ENCODE measurements at places on chromosomes 3 and 15.

DNA sequence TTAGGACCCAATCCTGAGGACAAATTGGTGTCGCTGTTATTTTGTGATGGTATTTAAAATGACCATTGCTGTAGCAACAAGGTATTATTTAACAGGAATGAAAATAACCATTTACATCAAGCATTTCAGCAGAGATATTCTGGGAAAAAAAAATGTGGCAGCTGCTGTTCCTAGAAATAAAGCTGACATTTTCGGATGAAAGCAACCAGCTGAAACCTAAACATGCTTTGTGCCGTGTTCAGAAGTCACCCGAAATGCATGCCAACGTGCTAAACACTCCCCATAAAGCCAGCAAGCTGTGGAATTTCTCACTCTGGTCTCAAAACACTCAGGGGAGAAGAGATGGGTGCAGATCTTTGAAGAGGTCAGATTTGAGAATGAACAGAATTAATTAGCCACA, 31.5 kb upstream of the TAFA4 start:
- no peak for DNase-seq

GRCh38 chr3:124360563-124360962, 368.6 kb upstream of the ROPN1 start:
- no peak for DNase-seq

DNA sequence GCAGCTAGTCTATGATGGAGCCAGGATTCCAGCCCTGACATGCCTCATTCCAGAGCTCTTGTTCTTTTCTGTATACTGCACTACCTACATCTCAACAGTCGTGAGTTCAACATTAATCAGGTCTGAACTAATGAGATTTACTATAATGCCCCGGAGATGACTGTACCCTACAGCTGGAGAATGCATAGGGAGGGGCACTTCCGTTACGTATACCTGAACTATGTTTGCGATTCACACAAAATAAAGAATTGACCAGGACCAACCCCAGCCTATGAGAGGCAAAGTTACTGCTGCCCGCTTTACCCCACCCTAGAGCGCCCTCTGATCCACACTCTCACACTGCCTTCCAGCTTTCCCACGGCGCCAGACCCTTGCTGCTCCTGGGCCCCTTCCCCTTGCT, 97.0 kb downstream of the IGF2BP2 start:
- no peak for DNase-seq

DNA sequence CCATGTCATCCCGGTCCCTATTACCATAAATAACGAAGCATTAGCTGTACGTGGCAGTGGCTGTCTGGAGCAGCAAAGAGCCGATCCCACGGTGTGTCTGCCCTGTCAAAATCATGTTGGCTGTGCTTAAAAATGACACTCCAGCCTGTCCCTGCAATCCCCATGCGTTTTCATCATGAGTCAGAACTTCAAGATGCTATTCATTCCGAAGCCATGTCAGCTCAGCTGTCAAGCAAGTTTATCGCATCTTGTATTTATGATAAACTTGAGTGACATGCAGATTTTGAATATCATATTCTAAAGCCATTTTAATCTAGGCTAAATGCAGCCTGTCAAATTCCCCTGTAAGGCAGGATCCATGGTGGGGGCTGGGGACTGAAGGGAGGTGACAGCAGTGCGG, 152.4 kb downstream of the TJP1 start:
- DNase-seq = no peak

- DNase-seq = peak; percentile 43
Observed at GRCh38 chr3:112856537-112856936, 9.9 kb upstream of the CD200R1L start.

DNA sequence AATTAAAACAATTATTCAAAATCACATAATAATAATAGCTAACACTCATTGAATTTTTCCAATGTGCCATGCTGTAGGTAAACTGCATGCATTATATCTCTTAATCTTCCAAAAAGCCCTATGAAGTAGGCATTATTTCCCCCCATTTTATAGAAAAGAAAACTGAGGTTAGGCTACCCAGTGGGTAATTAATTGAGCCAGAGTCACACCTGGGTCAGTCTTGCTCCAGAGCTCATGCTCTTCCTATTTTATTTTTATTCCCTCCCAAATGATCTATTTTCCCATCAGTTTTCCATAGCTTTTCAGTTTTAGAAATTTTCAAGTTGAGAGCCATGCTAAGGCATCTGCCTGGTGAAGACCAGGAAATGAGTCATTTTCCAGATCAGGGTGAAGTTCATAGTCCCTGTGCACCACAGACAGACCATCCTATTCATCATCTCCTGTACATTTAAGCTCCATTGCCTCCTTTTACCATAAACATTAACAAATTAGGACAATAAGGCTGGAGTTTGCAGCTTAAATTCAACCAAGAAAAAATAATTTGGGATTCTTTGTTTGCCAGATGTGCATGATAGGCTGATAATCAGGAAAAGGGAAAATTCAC, 417.3 kb downstream of the OTOL1 start:
- DNase-seq = no peak

DNA sequence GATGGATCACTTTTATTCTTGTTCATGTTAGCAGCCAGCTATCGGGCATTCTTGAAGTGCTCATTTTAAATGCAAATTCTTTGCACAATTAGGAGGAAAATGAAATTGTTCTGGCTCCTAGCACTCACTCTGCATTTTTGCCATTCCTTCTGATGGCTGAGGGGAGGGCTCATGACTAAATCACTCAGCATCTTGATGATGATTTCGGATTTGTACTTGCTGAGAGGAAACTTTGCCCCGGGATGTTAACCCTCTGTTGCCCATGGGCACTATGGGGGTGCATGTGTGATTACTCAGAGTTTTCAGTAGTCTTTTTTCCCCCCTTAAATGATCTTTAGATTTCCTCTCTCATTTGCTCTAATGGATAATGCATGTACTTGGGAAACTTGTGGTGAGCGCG, 299.6 kb upstream of the C2CD4B start:
- no peak for DNase-seq

DNA sequence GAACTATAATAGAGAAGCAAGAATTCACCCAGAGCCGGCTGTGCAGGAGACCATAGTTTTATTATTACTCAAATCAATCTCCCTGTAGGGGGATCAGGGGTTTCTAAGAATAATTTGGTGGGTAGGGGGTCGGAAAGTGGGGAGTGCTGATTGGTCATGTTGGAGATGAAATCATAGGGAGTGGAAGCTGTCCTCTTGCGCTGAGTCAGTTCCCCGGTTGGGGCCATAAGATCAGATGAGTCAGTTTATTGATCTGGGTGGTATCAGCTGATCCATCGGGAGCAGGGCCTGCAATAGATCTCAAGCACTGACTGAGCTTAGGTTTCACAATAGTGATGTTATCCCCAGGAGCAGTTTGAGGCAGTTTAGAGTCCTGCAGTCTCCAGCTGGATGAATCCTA, 97.0 kb upstream of the SNRPN start:
- no peak for DNase-seq

DNA sequence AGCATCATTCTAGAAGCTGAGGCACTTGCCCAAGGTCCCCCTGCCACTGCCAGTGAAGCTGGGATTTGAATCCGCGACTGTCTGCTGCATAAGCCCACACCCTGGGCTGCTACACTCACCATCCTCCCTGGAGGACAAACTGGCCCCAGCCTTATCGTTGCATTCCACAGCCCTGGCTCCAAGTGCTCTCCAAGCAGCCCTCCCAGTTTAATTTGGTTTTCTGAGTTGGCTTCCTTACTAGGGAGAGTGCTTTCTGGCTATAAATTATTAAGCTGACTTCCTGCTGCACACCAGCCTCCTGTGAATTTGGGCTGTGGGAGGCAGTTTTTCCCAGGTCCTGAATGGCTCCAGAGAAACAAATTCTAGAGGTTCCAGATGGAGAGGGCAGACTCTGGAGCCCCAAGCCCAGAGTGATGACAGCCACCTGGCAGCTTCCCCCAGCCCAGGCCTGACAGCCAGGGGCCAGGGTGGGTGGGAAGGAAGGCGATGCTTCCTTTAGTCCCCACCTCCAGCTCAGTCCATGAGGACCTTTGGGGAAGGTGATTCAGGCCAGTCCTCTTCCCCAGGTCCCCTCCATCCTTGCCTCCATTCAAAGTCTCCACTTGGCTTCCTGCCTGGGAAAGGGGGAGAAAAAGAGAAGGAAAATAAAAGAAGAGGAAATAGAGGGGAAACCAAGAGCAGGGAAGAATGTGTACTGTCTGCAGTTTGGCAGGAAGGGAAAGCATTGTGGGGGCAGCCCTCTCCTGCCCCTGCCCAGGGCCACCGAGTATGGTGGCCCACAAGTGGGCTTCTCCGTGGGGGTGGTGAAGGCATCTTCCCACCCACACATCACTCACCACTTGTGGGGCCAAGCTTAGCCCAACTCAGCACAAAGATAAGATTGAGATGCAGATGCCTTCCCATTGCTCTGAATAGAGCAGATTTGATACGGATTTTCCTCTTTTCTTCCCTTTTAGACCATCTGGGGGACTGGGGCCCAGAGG, 69.6 kb downstream of the SEMA5B start:
- no peak for DNase-seq

DNA sequence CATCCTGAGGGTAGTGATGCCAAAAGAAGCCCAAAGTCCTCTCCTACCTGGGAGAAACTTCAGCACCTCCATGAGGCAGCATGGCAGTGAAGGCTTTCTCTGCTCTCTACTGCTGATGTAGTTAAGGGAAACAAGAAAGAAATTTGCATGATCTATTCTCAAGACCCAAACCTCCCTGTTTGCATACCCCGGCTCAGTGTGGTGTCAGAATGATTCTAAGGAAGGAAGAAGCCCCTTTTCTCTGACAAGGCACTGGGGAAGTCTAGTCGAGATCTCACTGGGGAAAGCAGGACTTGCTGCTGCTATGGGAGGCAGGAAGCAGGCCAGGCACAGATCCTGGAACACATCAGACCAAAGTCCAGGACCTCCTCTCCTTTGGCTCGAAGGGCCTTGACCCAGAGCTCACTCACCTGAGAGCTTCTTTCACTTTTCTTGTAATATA, 89.4 kb upstream of the ICE2 start:
- no peak for DNase-seq

GRCh38 chr3:114285648-114286230, 8.1 kb upstream of the TIGIT start:
- DNase-seq = no peak

- DNase-seq = no peak
Observed at GRCh38 chr3:100060685-100061484, 53.4 kb downstream of the FILIP1L start.

DNA sequence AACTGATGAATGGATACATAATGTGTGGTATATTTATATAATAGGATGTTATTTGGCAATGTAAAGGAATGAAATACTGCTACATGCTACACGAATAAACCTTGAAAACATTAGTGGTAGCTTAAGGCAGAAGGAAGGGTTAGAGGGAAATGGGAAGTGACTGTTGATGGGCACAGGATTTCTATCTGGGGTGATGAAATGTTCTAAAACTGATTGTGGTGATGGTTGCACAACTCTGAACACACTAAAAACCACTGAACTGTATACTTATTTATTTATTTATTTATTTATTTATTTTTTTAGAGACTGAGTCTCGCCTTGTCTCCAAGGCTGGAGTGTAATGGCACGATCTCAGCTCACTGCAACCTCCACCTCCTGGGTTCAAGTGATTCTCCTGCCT, 24.8 kb upstream of the SHISA5 start:
- no peak for DNase-seq

GRCh38 chr3:125141596-125142419, 70.7 kb downstream of the SLC12A8 start:
- peak; percentile 56 for DNase-seq

DNA sequence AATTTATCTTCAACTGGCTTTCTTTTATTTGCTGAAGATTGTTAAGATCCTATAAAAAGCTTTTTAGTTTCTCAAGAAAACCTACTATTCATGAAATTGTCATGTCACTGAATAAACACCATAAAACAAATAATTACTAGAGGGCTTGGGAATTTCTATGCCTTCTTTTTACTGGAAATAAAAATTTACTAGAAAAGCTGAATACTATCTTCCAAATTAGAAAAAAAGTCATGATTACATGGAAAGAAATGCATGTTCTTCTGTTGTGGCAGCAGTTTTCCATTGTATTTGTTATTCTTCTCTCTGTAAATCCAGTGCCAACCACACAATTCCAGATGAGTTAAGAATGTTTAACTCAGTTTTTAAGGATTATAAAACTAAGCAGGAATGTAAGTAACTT, 153.8 kb downstream of the RAP2B start:
- DNase-seq = no peak

DNA sequence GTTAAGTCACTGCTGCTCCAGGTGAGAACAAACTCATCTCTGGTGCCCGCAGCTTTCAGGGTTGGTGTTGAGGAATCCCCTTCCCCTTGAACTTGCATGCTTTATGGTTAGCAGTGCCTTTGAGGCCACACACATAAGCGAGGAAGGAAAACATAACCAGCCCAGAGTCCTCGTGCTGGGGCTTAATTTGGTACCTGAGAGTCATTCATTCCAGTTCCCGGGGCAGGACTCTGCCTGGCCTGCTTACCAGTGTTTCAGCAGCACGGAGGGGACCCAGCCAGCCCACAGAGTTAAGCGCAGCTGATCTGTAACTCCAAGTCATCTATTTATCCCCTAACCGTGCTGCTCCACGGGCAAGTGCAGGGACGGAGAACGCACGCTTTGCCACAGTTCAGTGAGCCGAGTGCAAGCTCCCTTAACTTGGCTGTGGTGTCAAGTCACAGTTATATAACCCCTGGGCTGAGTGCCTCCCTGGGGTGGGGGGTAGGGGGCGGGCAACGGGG, 302.3 kb upstream of the ICE2 start:
- no peak for DNase-seq

DNA sequence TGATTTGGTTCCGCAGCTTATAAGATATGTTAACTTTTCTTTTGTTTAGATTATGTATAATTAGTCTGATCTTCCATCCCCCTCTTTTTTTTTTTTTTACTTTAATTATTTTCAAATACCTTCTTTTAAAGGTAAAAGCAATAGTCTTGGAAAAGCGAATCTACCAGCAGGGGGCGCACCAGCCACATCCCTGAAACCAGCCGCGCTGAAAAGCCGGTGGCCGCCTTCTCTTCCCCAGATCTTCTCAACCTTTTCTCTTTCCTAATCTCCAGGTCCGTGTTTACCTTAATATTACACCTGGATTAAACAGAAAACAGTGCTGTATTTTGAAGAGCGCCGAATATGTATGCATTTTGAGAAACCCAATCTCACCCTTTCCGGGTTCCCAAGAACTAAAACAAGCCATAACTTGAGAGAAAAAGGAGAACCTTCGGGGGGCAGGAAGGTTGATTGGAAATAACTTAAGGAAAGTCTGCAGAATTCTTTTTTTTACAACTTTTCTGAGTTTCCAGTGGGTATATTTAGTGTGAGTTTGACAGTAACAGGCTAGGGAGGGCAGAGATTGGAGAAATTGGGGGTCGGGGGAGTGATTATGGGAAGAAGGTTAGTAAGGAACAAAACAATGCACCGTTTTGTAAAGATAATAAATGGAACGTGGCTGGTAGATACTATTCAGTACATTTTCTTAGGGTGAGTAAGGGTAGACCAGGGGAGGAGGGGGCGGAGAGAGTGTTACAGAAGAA, 2.0 kb upstream of the SOX2 start:
- peak; percentile 21 for DNase-seq

GRCh38 chr15:29400701-29401100, 131.1 kb upstream of the NSMCE3 start:
- DNase-seq = no peak

All from effector memory CD8-positive, alpha-beta T cell (primary cell).